ENCODE measurements at places on chromosomes 3 and 15. TPM values are rescaled to one million over a fixed set of nuclear protein-coding genes. Genes with fewer than 3 reads are reported as not detected.

Gene NRROS
- polyA plus RNA-seq: not detected

GRCh38 chr3:195086341-195086740 is 184.6 kb downstream of the XXYLT1 start:
- DNase-seq: no peak

DNA sequence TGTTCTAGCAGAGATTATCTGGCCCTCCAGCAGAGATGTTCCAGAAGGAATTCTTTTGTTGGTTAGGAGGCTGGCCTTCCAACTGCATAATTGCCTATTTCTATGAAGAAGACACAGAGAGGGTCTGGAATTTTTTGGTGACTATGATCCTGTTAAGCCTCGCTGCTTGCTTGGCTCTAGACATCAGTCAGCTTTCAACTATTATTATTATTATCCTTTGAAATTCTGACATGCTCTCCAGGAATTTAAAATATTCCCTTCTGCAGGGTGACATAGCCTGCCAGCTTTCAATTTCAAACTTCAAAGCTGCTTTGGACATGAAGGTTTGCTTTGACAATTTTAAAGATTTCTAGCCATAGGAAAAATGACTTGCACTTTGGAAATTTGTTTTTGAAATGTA is 26.3 kb upstream of the ZNF148 start:
- no peak for DNase-seq

DNA sequence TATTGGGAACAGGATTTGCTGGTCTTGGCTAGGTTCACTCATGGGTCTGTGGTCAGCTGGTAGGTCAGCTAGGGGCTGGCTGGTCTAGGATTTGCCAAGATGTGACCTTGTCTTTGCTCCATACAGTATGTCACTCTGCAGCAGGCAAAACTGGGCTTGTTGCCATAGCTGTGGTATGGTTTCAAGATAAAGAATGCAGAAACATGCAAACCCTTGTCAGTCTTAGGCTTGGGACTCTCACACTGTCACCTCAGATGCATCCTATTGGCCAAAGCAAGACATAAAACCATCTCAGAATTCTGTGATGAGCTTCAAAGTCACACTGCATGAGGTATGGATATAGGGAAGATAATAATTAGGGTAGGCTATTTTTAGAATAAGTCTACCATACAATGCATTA is 66.6 kb upstream of the TBC1D5 start:
- no peak for DNase-seq

GRCh38 chr3:182650568-182651128 is 142.7 kb upstream of the ATP11B start:
- no peak for DNase-seq

DNA sequence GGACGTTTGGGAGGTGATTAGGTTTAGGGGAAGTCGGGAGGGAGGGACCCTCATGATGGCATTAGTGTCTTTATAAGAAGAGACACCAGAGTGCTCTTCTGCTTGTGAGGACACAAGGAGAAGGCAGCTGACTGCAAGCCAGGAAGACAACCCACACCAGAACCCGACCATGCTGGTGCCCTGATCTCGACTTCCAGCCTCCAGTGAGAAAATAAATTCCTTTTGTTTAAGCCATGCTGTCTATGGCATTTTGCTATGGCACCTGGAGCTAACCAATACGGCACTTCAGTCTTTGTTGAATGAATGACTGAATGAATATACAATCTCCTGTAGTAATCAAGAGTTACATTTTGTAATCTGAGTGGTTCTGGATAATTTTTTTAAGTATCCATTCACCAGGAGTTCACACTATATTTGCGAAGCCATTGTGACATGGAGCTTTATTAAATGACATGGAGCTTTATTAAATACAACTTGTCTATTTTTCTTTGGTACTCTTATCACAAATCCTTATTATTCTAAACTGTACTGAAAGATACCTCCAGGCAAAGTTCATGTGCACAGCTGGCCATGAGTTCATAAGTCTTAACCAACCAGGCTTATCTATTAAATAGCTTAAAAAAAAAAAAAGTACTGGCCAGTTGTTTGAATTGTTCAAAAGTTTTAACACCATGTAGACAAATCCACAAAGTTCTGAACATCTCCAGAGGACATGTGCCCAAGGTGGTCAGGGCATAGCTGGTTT is 24.8 kb upstream of the BHLHE40 start:
- DNase-seq: no peak

DNA sequence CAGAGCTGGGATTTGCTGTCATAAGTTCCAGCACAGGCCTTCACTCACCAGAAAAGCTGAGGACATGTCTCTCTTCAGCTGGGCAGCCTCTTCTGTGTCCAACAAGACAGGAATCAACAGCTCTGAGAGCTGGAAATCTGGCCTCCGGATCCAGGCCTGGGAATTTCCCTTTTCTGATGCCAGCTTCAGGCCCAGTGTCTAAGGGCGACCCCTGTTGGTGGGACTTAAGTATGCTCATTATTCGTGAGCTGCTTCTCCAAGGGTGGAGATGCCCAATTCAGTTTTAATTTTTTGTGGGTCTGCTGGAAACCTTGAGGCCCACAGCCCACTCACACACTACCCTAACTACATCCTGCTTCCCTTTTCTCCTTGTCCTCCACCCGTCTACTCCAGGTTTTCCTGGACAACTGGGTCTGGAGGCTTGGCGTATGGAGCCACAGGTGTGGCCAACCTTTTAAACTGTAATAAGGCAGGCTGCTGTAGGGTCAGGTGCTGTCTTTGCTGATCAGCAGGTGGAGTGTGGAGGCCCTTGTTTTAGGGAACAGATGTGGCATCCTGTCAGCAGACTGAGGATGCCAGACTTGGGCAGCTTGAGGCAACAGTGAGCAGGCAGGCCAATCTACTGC is 2.6 kb upstream of the CEMIP start:
- DNase-seq: peak; percentile 86

DNA sequence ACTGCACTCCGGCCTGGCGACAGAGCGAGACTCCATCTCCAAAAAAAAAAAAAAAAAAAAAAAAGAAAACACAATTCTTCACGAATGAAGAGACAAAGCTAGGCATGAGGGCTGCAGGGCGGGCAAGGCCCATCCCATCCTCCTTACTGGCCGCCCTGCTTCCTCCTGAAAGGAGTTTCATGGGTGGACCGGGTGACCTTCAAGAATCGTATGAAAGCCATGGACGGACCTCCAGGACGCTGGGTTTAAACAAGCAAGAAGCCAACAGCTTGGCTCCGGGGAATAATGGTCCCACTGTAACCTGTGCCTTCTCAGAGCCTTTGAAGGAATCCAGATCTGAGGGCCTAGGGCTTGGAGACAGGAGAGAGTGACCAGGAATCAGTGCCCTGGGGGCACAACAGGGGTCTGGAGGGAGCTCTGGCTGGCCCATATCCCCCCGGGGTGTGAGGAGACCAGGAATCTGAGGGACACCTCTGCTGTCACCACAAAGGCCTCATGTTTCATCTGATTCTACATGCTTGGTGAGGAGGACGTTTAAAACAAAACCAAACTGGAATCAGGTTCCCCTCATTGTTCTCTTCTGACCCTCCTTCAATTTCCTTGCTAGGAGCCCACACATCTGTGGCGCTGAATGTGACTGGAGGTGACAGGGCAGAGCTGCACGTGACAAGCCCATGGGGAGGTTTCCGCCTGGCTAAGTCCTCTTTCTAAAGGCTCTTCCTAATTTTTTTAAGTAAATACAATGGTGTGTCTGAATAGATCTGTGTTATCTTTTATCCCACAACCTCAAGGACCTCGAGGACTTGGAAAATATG is 46.1 kb downstream of the WHAMM start:
- no peak for DNase-seq

DNA sequence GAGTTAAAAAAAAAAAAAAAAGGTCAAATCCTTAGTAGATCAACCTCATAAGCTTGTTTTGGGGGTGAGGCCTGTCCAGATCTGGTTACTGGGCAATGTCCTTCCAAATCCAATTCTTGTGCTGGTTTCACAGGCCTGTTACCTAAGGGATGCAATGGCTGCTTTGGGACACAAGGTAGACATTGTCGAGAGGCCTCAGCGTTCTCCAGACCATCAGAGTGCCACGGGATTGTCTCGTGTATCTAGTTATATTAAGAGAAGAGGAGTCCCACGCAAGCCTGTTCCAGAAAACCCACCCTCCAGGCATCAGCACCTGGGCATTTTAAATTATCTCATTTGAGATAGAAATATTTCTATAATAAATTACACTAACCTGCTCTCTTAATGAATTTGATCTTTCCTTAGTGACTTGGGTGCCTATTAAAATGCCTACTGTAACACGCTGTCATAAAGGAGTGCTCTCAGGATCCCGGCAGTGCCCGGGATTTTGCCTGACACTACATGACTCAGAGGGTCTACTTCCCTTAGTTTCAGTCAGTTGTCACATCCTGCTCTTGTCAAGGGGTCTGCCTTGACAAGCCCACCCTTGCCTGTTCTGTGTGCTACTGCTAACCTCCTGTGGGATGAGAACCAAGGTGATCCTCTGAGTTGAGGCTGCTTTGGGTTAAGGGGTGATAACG is 116.0 kb downstream of the LIPC start:
- DNase-seq: no peak

Data from A549 (cell line).